ENCODE measurements at places on chromosomes 1 and 21.

DNA sequence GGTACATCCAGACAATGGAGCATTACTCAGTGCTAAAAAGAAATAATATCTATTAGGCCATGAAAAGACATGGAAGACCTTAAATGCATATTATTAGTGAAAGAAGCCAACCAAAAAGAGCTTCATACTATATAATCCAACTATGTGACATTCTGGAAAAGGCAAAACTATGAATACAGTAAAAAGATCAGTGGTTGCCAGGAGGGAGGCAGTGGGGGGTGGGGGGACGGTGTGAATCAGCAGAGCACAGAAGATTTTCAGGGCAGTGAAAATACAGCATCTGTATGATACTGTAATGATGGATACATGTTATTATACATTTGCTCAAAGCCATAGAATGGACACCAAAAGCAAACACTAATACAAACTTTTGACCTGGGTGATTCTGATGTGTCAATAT is 339.4 kb upstream of the SNX7 start:
- DNase-seq, result no peak

- no peak for DNase-seq
Measured at GRCh38 chr1:41340655-41341364, 20.4 kb upstream of the FOXO6 start.

DNA sequence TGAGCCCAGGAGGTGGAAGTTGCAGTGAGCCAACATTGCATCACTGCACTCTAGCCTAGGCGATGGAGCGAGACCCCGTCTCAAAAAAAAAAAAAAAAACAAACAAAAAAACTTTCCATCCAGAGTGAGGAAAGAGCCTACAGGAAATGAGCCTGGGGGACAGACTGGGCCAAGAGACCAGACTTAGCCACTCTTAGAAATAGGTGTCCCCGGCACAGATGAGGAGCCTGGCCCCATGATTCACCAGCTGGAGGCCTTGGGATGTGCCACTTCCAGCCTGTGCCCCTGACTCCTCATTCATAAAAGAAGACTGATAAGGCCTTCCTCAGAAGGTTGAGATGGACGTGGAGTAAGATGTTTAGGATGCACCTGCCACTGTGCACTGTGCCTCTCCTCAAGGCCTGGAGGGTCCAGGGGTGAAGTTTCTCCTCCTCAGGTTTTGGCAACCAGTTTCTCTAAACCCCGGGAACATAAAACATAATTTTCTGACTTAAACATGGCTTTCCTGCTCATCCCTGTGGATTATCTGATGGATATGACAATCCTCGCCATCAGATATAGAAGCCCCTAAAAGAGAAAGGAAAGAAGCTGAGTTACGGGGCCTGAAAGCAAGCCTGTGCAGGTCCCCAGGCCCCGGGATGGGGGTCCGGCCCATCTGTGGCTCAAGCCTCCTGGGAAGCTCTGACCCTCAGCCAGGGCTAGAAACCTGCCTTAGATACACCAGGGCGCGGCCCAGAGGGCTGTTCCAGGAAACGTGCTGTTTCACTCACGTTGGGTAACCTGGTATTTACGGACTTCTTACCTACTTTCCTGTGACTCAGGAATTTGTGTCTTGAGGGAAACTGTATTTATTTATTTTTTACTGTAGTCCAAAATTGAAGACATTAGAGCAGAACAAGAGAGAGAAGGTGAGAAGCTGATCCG is 26.0 kb downstream of the MX1 start:
- no peak for DNase-seq

DNA sequence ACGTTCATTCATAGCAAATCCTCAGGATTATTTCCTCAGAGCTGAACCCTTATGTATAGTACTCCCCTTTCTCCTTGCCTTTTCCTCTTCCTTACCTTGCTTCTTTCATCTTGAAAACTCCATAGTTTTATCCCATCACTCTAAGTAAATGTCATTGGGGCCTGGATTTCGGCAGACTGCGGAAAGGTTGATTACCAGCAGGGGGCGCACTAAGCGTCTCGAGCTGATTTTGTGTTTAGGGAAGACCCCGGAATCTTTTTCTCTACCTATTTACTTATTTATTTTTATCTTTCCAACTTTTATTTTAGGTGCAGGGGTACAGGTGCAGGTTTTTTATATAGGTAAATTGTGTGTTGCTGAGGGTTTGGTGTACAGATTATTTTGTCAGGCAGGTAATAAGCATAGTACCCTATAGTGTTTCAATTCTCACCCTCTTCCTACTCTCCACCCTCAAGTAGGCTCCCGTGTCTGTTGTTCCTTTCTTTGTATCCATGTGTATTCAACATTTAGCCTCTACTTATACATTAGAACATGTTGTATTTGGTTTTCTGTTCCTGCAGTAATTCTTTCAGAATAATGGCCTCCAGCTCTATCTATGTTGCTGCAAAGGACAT is 11.4 kb upstream of the MTARC1 start:
- peak; percentile 2 for DNase-seq

GRCh38 chr1:151196292-151196800 is 2.0 kb upstream of the PIP5K1A start:
- peak; percentile 82 for DNase-seq

GRCh38 chr1:111603979-111604378 is 15.6 kb upstream of the RAP1A start:
- no peak for DNase-seq

- DNase-seq, result no peak
Measured at GRCh38 chr1:205455581-205456382, at the start of gene BLACAT1. Gene BLACAT1 (minus strand): TSS chr1:205456045.

DNA sequence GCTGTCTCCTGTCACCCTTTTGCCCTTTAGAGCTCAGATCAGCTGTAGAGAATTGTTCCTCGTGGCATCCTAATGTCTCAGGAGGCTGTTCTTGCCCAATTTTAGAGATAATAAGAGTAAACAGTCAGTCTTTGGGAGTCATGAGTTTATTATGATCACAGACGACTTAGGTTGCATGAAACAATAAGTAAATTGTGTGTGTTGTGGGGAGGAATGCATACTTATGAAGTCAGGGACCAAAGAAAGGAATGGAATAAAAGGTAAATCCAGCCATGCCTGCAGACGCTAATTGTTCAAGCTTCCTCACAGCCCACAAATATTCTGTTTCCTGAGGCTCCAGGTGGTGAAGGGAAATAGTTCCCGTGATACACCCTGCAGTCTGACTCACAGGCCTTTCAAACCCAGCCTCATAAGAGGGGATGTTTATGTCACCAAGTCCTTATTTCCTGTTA is 897 bp downstream of the EPHX4 start:
- no peak for DNase-seq

GRCh38 chr1:28297826-28298225 is 31.0 kb upstream of the MED18 start:
- DNase-seq, result no peak

DNA sequence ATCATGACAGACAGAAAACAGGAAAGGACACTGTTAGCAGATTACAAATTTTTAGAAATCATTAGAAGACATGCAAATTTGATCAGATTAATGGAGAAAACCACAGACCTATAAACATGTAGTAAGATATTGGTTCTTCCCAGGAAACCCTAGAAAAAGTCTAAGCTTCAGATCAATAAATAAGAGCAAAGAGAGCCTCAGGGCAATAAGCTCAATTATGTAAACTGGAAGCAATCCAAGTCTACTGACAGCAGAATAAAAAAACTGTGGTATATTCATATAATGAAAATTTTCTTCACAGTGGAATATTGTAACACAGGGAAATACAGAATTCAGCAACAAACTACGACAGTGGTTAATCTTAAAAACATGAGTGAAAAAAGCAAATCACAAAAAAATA is 36.3 kb downstream of the NRDC start:
- DNase-seq, result no peak

DNA sequence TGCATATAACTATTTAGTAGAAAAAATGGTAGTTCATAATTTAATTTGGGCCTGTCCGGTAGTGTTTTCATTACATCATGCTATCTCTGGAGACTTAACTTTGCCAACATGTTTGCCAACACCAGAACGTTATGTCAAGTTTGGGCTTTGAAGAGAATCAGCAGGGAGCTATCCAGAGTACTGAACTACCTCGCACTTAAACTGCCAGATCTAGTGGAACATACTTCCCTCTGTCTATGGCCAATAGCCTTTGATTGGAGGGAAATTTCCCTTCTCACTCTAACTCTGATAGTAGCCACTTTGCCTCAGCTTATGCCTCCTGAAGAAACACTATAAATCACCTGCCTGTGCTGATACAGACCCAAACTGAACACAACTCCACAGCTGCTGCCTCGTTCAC is 10.0 kb downstream of the LRRC53 start:
- no peak for DNase-seq

- no peak for DNase-seq
Measured at GRCh38 chr1:248926401-248927182, 20.6 kb downstream of the PGBD2 start.

DNA sequence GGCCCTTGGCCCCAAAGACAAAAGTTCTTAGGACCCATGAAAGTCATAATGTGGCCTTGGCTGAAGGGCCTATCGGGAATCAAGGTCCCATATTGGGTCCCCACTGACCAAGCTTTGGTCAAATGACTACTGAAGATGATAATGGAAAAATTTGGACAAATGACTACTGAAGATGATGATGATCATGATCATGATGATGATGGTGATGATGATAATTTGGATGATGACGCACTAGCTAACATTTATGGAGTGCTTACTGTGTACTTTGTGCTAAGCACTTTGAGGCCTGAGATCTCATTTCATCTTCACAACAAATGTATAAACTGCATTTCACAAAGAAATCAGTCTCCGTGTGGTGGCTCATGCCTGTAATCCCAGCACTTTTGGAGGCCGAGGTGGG is 39.4 kb downstream of the EIF2D start:
- no peak for DNase-seq

DNA sequence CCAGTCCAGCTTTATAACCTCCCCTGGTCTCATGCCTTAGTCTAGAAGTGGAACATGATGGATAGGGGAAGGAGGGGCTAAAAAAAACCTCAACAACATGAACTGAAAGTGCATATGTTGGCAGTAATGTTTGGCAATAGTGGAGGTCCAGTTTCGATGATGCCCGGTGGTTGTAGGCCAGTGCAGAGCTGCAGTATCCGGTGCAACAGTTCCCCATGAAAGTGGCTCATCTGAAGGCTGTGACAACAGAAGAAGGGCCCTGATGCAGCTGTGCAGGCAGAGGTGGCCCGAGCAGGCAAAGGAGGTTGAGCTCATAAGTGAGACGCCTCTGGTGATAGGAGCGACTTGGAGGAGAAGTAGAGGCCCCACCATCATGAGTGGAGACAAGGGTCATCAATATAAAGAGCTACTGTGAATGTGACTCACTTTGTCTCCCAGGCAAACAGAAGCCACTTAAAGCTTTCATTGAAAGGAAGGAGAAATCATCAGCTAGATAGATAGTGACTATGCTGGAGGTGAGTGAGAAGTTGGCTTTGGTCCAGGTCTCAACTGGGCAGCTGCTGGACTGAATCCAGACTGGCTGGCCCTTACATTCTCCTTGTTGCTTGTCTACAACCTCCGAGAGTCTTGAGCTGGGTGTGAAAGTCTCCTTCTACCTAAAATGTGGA is 10.2 kb upstream of the CREG1 start:
- no peak for DNase-seq

- no peak for DNase-seq
Measured at GRCh38 chr1:225771661-225772322, 5.8 kb upstream of the SRP9 start.

- DNase-seq, result no peak
Measured at GRCh38 chr1:160641323-160642280, 5.2 kb downstream of the SLAMF1 start.

DNA sequence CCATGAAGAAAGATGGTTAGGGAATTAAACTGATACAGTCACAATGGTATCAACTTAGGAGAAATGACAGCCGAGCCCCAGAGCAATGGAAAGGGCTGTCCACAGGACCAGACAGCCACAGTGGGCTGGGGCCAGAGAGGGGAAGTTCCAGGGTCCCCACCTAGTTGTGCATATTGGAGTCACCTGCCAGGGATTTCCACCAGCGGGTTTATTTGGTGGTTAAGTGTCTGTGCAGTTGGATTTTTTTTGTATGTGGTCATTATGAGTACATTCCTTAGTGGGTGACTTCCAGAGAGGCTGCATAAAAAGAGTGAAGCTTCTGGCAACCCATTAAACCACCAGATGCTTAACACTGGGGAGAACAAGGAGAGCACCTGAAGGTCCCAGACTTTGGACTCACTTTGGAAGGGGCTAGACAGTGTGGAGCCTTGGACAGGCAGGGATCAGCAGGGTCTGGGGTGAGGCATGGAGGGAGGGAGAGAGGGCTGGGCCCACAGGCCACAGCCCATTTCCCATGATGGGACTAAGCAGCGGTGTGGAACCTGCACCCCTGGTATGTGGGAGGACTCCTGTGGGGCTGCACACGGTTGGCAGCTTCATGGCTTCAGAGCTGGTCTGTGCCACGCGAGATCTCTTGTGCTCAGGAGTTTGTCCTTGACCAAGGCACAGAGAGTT is 7.8 kb upstream of the PTTG1IP start:
- no peak for DNase-seq

DNA sequence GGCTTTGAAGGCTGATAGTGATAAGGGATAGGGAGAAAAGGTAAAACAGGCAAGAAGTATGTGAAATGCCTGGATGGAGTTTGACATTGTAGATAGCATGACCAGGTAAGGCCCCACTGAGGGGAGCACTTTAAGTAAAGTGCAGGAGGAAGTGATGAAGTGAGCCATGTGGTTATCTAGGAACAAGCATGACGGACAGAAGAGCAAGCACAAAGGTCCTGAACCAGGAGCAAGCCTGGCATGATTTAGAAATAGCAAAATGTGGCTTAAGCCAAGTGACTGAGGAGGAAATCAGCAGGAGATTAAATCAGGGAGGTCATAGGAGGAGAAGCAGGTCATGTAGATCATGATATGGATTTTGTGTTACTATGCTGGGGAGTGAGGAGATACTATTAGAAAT is 129.2 kb downstream of the GLUL start:
- DNase-seq, result no peak

GRCh38 chr1:117066367-117066766 is 6.2 kb downstream of the TTF2 start:
- no peak for DNase-seq

GRCh38 chr1:163055531-163055930 is 13.6 kb upstream of the RGS4 start:
- DNase-seq, result peak; percentile 58

DNA sequence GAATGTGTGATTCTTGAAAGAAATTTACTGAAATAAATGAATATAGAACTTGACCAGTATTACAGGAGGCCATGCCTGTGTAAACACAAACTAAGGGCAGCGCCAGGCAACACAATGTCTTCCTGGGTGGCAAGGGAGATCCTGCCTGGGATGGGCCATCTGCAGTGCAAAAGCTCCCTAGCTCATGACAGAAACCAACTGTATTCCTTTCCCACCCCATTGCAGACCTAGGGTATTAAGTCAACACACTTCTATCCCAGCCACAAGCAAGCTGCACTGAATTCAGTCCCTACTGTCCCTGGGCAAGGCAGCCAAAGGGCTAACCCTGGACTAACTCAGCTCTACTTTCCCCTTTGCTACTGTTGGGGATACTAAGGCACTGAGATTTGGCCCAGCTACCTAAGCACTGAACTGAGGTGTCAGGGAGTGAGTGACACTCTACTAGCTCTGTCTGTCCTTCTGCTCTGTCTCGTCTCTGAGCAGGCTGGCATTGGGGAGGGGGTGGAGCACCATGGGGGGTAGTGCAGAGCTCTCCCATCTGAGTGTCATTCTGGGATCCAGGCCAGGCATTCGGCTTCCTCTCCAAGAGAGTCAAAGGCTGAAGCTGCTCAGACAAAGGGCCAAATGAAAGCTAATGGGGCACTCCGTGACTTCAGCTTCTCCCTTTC is 2.5 kb downstream of the INKA2 start:
- peak; percentile 36 for DNase-seq

Measured in NCI-H524 (cell line).